Left lung (tissue), 14 donors: ENCODE measurements at places on chromosomes 1 and 21.
A peak's percentile ranks its signal among the peaks of the same experiment; 100 is the strongest.

DNA sequence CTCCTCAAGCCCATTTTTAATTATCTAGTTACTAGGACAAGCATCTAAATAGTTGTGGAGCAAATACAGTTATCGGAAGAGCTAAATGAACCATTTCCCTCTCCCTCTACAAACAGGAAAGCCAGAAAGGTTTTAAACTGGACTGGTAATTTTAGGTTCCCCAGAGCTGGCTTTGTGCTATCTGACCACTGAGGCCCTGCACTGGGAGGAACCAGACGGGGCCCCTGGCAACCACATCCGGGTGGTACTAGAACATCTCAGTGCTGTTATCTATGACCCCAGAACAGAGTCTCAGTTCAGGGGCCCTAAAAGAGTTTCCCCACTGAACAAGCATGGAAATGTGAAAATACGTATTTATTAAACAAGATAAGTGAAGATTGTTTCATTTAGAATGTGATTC is 7.7 kb upstream of the RSPH1 start:
- no peaks in the 10 kb centered on the region for H3K27me3 ChIP-seq
- DNase-seq = no peak
- peaks cover 6% of the 10 kb centered on the region for H3K4me1 ChIP-seq
- H3K27ac ChIP-seq = no peak overlapping the region
- H3K36me3 ChIP-seq = no peaks in the 10 kb centered on the region
- no peak overlapping the region for H3K4me3 ChIP-seq

DNA sequence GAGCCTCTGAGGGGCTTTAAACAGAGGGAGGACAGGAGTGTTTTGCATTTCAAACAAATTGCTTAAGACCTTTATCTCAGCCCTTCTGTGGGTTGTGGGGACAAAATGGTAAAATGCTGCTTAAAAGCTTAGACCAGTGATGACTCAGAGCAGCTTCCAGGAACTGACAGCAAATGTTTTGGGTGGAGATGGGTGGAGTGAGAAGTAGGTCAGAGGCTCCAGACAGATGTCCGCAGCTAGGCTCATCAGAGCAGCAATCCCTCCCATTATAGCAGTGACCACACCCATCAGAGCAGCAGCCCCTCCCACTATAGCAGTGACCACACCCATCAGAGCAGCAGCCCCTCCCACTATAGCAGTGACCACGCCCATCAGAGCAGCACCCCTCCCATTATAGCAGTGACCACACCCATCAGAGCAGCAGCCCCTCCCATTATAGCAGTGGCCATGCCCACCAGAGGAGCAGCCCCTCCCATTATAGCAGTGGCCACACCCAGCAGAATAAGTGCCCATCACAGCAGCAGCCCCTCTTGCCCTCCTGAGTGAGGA is 532.2 kb downstream of the MATN1 start:
- peak overlapping the region; percentile 63 for H3K27ac ChIP-seq
- H3K4me3 ChIP-seq = no peak overlapping the region
- peaks cover 8% of the 10 kb centered on the region for H3K4me1 ChIP-seq
- peak; percentile 48 for DNase-seq
- no peaks in the 10 kb centered on the region for H3K36me3 ChIP-seq
- peaks cover 6% of the 10 kb centered on the region for H3K27me3 ChIP-seq

DNA sequence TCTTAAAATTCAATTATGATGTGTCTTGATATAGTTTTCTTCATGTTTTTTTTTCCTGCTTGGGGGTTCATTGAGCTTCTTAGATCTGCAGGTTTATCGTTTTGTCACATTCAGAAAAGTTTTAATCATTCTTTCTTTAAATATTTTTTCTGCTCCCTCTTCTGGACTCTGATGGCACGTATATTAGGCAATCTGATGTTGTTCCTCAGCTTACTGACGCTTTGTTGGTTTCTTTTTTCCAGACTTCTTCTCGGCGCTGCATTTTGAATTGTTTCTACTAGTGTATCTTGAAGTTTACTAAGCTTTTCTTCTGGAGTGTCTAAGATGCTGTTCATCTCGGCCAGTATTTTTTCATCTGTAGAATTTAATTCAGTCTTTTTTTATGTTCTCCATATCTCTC is 44.8 kb upstream of the FMOD start:
- DNase-seq = peak; percentile 54
- no peaks in the 10 kb centered on the region for H3K27me3 ChIP-seq
- H3K27ac ChIP-seq = no peak overlapping the region
- no peaks in the 10 kb centered on the region for H3K36me3 ChIP-seq
- no peak overlapping the region for H3K4me3 ChIP-seq

DNA sequence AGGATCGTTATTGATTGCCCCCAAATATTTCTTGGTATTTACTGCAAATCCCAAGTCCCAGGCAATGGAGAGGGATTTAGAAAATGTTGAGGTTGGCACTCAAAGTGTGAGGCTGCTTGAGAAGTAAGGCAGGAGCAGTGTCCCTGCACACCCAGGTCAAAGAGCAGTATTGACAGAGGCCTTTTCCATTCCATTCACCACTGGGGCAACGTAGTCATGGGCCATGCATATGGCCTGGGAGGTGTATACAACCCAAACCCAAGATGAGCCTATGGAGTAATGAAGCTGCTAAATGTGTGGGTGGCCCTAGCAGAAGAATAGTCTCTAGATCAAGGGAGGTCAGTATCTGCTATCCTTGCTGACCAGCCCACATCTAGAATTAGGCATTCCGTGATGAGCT is 245.6 kb downstream of the FOXD2 start:
- no peak for DNase-seq
- no peaks in the 10 kb centered on the region for H3K36me3 ChIP-seq
- H3K27ac ChIP-seq = no peak overlapping the region
- no peaks in the 10 kb centered on the region for H3K4me1 ChIP-seq
- H3K27me3 ChIP-seq = peaks cover 10% of the 10 kb centered on the region

DNA sequence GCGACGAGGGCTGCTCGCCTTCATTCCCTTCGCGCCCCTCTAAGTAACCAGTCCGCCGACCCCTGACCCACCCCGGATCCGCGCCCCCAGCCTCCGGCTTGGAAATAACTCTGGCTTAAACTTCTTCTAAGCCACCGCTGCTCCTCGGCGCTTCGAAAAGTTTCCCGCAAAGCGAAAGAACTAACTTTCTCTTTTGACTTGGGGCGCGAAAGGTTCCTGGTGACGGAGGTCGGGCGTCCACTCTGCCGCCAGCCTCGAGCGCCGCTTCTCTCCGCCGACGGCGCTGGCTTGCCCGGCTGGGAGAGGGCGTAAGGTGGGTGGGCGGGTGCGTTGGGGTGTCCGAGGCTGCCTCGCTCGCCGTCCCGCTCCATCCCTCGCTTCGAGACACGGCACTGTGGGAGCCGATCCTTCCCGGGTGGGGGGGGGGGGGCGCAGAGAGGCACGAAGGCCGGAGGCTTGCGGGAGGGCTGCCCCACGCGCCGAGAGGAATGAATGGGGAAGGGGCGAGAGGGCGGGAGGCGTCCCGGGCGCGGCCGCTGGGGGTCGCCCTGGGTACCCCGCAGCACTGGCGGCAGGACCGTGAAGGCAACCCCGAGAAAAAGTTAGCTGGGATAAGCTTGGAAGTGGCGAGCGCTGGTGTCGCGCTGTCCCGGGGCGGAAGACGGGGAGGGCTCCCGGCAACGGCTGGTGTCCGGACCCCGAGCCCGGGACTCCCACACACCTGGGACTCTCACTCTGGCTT is 569 bp downstream of the ATF3 start:
- peak; percentile 89 for DNase-seq
- no peaks in the 10 kb centered on the region for H3K36me3 ChIP-seq
- H3K27ac ChIP-seq = peak overlapping the region; percentile 98
- H3K4me1 ChIP-seq = peaks cover 6% of the 10 kb centered on the region
- peaks cover 12% of the 10 kb centered on the region for H3K27me3 ChIP-seq
- H3K4me3 ChIP-seq = peak overlapping the region; percentile 51

GRCh38 chr1:17663646-17664045 is 91.5 kb upstream of the ACTL8 start:
- H3K27me3 ChIP-seq = no peaks in the 10 kb centered on the region
- no peak overlapping the region for H3K4me3 ChIP-seq
- no peaks in the 10 kb centered on the region for H3K4me1 ChIP-seq
- no peak for DNase-seq

- peak overlapping the region; percentile 96 for H3K27ac ChIP-seq
- peak overlapping the region; percentile 93 for H3K4me3 ChIP-seq
- DNase-seq = peak; percentile 36
- H3K36me3 ChIP-seq = no peaks in the 10 kb centered on the region
- peaks cover 68% of the 10 kb centered on the region for H3K4me1 ChIP-seq
These were observed 1.4 kb downstream of the WDR26 start for GRCh38 chr1:224433041-224433691.

DNA sequence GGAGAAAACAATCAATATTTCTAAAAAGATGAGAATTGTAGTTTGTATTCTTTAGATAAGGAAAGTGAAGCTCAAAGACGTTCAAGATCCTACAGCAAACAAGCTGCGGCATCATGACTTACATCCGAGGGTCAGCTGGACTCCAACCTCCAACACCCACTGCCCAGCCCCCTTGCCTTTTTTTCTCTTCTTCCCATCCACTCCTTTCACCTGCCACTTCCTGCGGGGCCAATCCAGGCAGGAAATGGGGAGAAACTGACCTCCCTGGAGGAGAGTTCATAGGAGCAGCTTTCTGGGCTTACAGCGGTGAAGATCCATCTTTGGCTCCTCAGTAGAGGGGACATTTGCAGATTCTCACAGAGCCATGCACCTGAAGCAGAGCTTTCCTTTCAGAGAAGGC is 361.5 kb downstream of the PTPRU start:
- H3K27me3 ChIP-seq = peaks cover 3% of the 10 kb centered on the region
- H3K36me3 ChIP-seq = no peaks in the 10 kb centered on the region
- H3K4me3 ChIP-seq = no peak overlapping the region
- no peak for DNase-seq

DNA sequence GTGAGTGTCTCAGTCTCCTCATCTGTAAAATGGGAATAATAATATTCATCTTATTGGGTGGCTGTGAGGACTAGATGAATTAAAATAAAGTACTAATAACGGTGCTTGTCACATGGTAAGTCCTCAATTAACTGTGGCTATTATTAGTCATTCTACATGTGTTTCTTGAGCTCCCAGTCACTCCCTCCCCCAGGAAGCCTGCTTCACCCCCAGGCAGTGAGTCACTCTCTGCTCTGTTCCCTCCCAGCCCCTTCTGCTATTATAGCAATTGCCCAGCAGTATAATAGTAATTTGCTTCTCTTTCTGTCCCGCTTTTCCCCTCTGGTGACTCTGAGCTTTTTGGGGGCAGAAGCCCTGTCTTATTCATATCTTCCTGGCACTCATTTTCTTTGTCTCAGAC is 102.0 kb downstream of the BEND5 start:
- H3K4me3 ChIP-seq = no peak overlapping the region
- no peaks in the 10 kb centered on the region for H3K4me1 ChIP-seq
- no peak for DNase-seq
- no peaks in the 10 kb centered on the region for H3K27me3 ChIP-seq

- no peaks in the 10 kb centered on the region for H3K27me3 ChIP-seq
- H3K27ac ChIP-seq = no peak overlapping the region
- H3K4me3 ChIP-seq = no peak overlapping the region
- H3K4me1 ChIP-seq = no peaks in the 10 kb centered on the region
These were observed 366.4 kb upstream of the CXADR start for GRCh38 chr21:17146426-17146825.

- no peak overlapping the region for H3K4me3 ChIP-seq
- no peaks in the 10 kb centered on the region for H3K27me3 ChIP-seq
- no peak for DNase-seq
- no peak overlapping the region for H3K27ac ChIP-seq
These were observed 41.7 kb downstream of the PTGFRN start for GRCh38 chr1:116951200-116951935.

- H3K4me3 ChIP-seq = no peak overlapping the region
- peaks cover 46% of the 10 kb centered on the region for H3K27me3 ChIP-seq
- peaks cover 18% of the 10 kb centered on the region for H3K4me1 ChIP-seq
- H3K27ac ChIP-seq = no peak overlapping the region
These were observed 2.3 kb upstream of the GIPC2 start for GRCh38 chr1:78043436-78043835.

GRCh38 chr21:26473471-26473870 is 99.6 kb downstream of the CYYR1 start:
- no peaks in the 10 kb centered on the region for H3K36me3 ChIP-seq
- no peak for DNase-seq
- no peak overlapping the region for H3K4me3 ChIP-seq
- H3K27me3 ChIP-seq = no peaks in the 10 kb centered on the region

DNA sequence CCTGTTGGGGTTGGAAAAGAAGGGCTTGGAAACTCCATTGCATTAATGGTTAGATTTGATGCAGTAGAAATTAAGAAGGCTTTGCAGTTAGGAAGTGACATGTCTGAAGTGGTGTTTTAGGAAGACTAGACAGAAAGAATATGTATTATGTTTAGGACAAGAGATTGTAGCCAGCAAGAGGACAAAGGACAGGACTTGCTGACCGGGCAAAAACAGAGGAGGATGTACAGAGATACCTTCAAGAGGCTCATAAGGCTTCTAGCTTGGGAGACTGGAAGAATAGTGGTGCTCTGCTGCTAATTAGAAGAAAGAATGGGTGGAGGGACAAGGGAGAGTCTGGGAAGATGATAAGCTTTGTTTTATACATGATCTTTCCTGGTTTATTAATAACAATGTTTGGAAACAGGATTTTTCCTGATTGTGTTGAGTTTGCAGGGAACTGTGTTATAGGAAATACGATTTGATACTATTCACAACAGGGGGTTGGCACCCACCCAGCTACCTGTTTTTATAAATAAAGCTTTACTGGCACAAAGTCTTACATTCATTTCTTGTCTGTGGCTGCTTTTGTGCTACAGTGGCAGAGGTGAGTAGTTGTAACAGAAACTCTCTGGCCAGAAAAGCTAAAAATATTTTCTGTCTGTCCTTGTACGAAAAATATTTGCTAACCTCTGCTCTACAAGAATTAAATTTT is 37.1 kb upstream of the TMCO2 start:
- DNase-seq = no peak
- no peaks in the 10 kb centered on the region for H3K4me1 ChIP-seq
- H3K36me3 ChIP-seq = peaks cover 38% of the 10 kb centered on the region

GRCh38 chr1:21397813-21398188 is 42.1 kb upstream of the NBPF3 start:
- H3K27ac ChIP-seq = no peak overlapping the region
- H3K4me3 ChIP-seq = no peak overlapping the region
- DNase-seq = no peak
- peaks cover 45% of the 10 kb centered on the region for H3K27me3 ChIP-seq
- no peaks in the 10 kb centered on the region for H3K36me3 ChIP-seq
- no peaks in the 10 kb centered on the region for H3K4me1 ChIP-seq

DNA sequence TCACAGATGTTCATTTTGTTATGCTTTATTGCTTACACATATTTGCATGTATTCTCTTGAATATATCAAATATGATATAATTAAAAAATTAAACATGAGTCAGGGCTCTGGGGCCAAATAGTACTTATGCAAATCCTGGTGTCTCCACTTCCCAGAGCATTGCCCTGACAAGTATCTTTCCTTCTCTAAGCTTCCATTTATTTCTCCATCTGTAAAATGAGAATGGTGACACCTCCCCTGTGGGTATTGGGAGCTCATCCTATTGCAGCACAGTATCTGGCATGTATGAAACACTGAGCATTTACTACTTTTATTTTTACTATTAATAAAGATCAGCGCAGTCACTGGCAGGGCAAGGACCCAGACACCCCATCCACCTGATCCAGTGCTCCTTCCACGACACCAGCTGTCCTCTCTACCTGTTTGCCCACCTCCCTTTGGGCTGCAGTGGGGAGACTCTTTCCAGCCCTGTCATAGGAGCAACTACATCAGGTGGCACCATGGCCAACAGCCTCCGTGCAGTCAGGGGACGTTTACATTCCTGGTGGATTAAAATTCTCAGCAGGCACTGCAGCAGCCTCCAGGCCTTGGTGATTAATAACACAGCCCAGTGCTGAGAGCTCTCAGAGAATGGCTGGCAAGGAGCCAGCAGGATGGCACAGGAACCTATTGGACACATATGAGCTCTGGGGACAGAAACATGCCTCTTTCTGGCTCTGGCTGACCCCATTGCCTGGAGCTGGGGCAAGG is 113.0 kb downstream of the DMRTB1 start:
- no peaks in the 10 kb centered on the region for H3K27me3 ChIP-seq
- DNase-seq = peak; percentile 28
- H3K4me1 ChIP-seq = no peaks in the 10 kb centered on the region
- no peak overlapping the region for H3K4me3 ChIP-seq
